ENCODE measurements at places on chromosomes 3 and 15.

GRCh38 chr3:162770551-162770950 lies 1273.9 kb downstream of the OTOL1 start:
- no peak for DNase-seq

DNA sequence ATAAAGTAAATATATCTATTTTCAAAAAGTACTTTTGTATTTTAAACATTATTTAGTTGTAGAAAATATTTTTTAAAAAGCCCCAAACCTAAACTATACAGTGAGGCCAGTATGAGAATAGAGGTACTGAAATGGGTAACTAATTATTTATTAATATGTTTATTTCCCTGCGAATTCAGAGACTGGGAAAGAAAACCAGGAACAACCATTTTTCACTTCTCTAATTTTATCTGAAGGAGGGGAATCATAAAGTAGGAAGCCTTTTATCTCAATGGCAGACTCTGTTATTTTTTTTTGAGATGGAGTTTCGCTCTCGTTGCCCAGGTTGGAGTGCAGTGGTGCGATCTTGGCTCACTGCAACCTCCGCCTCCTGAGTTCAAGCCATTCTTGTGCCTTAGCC lies 63.6 kb upstream of the TRAK1 start:
- no peak for DNase-seq

GRCh38 chr3:122758877-122759560 lies 34.6 kb downstream of the HSPBAP1 start:
- no peak for DNase-seq

GRCh38 chr3:14336749-14337598 lies 65.4 kb upstream of the SLC6A6 start:
- no peak for DNase-seq

GRCh38 chr3:46948830-46949671 lies 27.5 kb downstream of the CCDC12 start:
- no peak for DNase-seq

DNA sequence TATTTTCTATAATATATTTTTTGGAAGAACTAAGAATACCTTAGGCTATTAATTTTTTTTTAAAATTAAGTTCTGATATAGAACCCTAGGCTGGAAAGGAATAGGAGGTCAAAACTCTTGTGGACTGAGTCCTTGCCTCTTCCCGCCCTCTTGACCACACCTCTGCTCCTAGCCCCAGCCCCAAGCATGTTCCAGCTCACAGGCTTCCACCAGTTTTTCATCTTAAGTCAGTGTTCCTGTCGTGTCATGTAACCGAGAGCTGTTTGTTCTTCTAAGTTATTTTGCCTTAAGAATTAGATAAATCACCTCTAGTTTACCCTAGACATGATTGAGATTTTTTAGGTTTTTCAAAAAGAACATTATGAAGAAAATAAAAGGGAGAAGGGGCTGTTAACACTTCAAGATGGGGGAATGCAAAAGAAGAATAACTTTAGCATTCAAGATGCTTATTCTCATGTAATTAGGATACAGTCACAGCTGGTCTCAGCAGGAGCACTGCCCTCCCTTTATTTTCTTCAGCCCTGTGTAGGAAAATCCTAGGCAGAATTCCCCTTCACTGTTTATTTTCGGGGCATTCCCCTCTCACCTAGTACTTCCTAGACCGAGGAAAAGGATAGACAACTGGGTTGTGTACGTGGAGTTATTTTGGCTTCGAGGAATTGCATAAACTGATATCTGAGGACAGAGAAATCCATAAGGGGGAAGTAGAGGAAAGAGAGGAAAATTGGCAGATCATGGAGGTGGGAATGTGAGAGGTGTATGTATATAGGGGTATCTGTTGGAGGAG lies 110.2 kb downstream of the CMSS1 start:
- DNase-seq: no peak

DNA sequence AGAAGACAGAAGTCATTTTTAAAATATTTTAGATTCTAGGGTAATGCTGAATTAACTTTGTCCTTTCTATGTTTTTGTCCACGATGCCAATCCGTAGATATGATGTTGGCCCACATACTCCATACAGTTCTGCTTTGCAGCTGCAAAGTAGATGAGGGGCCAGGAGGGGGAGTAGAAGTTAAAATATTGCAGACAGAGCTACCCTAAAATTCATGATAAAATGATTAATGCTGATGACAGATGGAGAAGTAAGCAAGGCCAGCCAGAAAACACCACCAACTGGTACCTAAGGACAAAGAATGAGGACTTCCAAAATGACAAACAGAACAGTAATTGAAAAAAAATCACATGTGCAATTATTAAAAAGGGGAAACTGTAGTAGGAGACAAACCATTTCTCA lies 756.6 kb upstream of the ARPP21 start:
- DNase-seq: no peak

DNA sequence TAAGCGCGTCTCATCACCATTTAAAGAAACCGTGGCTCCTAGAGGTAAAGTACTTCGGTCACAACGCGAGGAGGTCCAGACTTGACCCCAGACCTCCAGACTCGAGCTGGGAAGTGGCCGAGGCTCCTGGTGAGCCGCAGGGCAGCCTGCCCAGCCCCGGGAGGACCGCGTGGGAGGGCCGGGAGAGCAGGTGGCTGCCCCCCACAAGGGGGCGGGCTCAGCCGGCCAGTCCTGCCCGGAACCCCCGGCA lies at the start of gene SLC27A2:
SLC27A2 (plus strand) TSS at position 228 of the 250 bp plus-strand sequence. CDS start 232 bp downstream, outside the sequence.
- no peak for DNase-seq

GRCh38 chr3:3015185-3016089 lies 94.7 kb downstream of the IL5RA start:
- peak; percentile 3 for DNase-seq

DNA sequence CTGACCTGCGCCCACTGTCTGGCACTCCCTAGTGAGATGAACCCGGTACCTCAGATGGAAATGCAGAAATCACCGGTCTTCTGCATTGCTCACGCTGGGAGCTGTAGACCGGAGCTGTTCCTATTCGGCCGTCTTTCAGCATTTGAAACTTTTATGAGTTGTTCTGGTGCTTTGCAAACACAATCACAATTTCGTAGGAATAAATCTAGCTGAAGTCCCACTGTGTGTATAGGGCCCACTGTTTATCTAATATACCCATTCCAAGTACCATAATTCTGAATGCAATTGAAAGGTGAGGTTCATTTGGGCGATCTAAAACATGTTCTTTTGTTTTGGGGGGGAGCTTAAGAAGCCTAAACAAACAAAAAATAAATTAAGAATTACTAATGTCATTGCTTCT lies 572.1 kb downstream of the FGF12 start:
- no peak for DNase-seq

DNA sequence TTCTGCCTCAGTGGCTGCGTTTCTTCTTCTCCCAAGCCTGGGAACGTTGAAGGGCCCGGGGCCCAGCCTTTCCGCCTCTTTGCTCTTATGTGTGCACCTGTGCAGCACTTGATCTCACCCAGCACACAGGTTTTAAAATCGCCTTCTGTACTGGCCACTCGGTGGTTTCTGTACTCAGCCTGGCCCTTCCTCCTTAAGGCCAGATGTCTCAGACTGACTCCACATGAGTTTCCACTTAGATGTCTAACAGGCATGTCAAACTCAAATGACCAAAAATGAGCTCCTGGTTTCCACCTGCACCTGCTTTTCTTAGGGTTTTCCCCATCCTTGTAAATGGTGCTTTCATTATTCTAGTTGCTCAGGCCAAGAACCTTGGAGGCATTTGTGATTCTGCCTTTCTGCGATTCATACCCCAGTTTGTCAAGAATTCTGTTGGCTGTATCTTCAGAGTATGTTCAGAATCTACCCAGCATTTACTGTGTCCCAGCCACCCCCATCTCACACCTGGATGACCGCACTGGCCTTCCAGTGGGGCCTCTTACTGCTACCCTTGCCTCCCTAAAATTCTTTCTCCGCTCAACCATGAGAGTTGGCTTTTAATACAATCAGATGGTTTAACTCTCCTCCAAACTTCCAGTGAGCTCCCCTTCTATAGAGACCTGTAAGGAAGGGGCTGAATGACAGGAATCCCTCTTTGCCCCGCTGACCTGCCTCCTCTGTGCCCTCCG lies 2.2 kb upstream of the TRAK1 start:
- no peak for DNase-seq

GRCh38 chr15:53869806-53870073 lies 108.5 kb upstream of the UNC13C start:
- no peak for DNase-seq

DNA sequence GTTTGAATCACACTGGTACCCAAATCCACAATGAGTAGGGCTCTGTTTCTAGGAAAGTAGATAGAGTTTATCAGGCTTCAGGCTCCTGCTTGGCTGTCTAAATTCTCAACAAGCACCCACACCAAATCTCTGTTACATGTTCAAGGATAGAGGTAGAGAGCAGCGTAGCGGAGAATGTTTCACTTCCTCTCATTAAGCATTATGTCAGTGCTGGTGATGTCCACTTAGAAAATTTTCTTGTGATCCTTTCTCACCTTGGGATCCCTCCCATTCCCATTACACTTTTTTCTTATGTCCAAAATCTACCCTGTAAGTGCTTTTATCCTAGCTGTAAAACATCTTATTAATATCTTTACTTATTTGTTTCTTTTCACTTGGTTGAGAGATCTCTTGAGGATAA lies 34.7 kb upstream of the GCSAM start:
- no peak for DNase-seq

DNA sequence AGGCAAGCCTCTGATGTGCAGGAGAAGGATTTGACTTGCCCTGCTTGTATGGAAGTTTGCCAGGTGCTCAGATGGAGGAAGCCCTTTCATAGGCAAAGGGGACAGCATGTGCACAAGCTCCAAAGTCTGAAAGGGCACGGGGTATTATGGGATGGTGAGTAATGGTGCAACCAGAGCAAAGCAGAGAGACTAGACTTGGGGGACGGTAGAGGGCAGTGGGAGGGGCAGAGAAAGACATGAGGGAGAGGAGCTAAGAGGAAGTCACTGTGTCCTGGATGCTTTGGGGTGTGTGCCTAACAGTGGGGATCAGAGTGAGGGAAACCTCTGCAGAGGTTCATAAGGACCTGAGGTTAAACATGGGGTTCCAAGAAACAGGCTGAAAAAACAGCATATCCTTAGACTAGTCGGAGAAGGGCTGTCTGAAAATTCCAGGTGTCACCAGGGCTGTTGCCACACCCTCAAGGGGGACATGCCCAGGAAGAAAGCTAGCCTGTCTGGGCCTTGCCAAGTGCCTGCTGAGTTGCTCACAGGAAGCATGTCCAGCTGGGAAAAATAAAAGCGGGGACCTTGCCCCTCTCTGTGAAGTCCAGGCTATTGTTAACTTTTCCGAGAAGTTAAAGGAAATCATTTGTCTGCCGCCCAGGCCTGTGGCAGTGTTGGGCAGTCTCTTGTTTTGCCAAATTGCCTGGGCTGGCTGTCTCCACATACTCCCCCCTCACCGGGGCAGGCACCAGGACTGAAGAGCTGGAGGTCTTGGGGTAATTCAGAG lies 47.1 kb downstream of the HRH1 start:
- DNase-seq: no peak

DNA sequence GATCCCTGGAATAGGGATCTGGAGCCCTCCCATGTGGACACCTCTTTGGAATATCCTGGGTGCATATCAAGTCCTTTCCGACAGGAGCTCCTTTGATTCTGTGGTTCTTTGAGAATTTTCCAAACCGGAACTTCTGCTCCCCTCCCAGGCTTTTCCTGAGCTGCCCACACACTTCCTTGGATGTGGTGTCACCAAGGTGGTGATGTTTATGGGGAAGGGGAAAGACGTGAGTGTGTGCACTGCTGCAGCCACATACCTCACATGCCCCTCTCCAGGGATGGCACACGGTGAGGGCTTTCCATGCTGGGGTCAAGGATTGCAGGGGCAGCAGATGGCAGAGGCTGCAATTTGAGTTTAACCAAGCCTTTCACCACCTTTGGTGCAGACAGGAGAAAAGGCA lies 27.9 kb upstream of the PSTPIP1 start:
- no peak for DNase-seq

DNA sequence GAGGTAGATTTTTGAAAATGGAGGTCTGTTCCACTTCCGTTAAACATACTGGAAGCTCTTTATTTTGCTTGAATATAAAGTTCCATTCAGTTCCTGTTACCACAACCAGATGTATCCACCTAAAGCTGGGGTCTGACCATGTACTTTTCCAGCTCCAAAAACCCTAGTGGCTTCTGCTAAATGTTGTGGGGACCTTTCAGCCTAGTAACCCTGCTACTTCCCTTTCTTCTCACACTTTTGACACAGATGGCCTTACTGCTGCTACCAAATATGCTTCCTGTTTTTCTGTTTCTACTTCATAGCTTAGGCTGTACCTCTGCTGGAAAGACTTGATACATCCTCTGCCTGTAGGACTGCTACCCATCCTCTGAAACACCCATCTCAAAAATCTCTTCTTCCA lies 87.8 kb downstream of the COL6A6 start:
- DNase-seq: no peak

DNA sequence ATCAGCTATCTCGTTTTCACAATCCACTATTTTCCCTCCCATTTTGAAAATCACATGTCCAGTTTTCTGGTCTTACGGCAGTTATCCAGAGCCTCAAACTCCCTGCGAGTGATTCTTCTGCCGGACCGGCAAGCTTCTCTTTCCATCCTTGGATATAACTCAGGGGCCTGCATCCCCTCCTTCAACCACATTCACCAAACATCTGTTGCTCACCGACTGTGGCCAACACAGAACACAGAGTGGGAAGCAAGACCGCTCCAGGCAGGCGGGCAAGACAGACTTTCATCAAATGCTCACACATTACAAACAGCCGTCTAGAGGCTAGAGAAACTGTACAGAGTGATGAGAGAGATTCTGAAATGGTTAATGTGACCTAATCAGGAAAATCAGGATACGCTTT lies 7.6 kb upstream of the SLC12A8 start:
- DNase-seq: no peak

GRCh38 chr15:93029836-93030429 lies 59.1 kb downstream of the RGMA start:
- DNase-seq: no peak

GRCh38 chr15:85578941-85579701 lies 198.7 kb downstream of the AKAP13 start:
- no peak for DNase-seq

- peak; percentile 78 for DNase-seq
These were observed at the start of gene MGA for GRCh38 chr15:41660235-41661077. Gene MGA (plus strand): TSS chr15:41660405.

GRCh38 chr3:171393032-171393744 lies 67.0 kb downstream of the TNIK start:
- no peak for DNase-seq

DNA sequence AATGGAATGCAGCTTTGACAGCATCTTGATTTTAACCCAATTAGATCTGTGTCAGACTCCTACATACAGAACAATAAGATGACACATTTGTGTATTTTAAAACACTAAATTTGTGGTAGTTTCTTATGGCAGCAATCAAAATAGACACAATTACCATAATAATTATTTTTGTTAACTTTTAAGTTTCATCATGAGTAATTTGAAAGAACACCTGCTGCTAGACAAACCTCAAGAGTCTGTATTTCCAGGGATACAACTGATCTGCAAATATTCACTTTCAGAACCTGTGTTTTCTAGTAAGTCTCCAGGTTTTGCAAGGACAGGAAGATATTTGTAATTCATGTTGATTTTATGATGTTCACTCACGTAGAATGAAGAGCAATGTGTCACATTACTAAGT lies 736.8 kb downstream of the DIPK2A start:
- DNase-seq: no peak

- no peak for DNase-seq
These were observed 264.0 kb upstream of the IL12A start for GRCh38 chr3:159724627-159725026.
